Activated naive CD4-positive, alpha-beta T cell treated with anti-CD3 and anti-CD28 coated beads for 36 hours (primary cell): ENCODE measurements at places on chromosomes 5 and 9. TPM values are rescaled to one million over a fixed set of nuclear protein-coding genes. Genes with fewer than 3 reads are reported as not detected.

The DIRAS2 gene
- not detected for total RNA-seq

The GAPT gene
- not detected for total RNA-seq

The ANKRD34B gene
- not detected for total RNA-seq

The OTP gene
- total RNA-seq, result not detected

The PCDHB14 gene
- total RNA-seq, result not detected

The BAAT gene
- total RNA-seq, result not detected

The NEUROG1 gene
- not detected for total RNA-seq

The IL3 gene
- not detected for total RNA-seq

The RNF180 gene
- total RNA-seq, result not detected

The HAND1 gene
- not detected for total RNA-seq

The CCL19 gene
- total RNA-seq, result not detected

The ZDHHC21 gene
- 3.5 TPM for total RNA-seq

The MAPK9 gene
- total RNA-seq, result 30.8 TPM

The DMRTA1 gene
- not detected for total RNA-seq

The SPATA31E1 gene
- not detected for total RNA-seq

The PDE6A gene
- not detected for total RNA-seq

The SLC22A4 gene
- total RNA-seq, result 2.0 TPM

The UHRF2 gene
- total RNA-seq, result 62.7 TPM

The HAPLN1 gene
- total RNA-seq, result not detected

The SCGB3A1 gene
- total RNA-seq, result not detected

The CFAP90 gene
- not detected for total RNA-seq

The KCNT1 gene
- not detected for total RNA-seq

The DMGDH gene
- total RNA-seq, result 0.93 TPM

The PJA2 gene
- 56.9 TPM for total RNA-seq

The TMEM167A gene
- total RNA-seq, result 58.8 TPM

The CORO2A gene
- 8.1 TPM for total RNA-seq

The GPR150 gene
- 0.64 TPM for total RNA-seq

The DEPDC1B gene
- 35.0 TPM for total RNA-seq

The IER5L gene
- 1.6 TPM for total RNA-seq
